Activated CD4-positive, alpha-beta T cell treated with anti-CD3 and anti-CD28 coated beads for 24 hours (primary cell): ENCODE measurements at places on chromosomes 12 and 14.
A peak's percentile ranks its signal among the peaks of the same experiment; 100 is the strongest.

DNA sequence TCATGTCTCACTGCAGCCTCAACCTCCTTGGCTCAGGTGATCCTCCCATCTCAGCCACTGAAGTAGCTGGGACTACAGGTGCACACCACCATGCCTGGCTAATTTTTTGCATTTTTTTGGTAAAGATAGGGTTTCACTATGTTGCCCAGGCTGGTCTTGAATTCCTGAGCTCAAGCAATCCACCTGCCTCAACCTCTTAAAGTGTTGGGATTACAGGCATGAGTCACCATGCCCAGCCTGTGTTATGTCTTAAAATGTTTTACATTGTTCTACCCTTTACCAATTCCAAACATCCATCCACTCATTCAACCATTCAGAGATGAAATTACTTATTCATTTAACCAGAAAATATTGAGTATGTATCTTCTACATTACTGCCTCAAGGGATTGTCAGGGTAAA lies 111.6 kb upstream of the BTG1 start:
- no peak for DNase-seq

DNA sequence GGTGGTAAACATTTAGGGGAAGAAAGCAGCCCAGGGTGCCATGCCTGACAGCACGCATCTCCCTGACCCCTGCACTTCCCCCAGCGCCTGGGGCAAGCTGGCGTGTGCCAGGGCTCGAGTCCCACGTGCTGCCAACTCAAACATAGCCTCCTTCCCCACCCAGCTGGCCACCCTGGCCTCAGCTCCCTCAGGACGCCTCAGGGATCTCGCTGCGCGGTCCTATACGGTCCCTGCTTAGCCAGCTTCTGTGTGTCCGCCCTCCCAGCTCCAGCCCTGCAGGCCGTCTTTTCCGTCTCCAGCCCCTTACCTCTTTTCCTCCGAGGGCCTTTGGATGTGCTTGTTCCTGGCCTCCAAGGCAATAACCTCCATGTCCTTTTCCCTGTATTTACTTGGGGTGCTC lies 71.0 kb downstream of the TESC start:
- no peak for DNase-seq

GRCh38 chr14:69298131-69299071 lies 38.4 kb downstream of the GALNT16 start:
- DNase-seq = no peak

- no peak for DNase-seq
These were observed 270.3 kb upstream of the DAAM1 start for GRCh38 chr14:58918066-58918738.

DNA sequence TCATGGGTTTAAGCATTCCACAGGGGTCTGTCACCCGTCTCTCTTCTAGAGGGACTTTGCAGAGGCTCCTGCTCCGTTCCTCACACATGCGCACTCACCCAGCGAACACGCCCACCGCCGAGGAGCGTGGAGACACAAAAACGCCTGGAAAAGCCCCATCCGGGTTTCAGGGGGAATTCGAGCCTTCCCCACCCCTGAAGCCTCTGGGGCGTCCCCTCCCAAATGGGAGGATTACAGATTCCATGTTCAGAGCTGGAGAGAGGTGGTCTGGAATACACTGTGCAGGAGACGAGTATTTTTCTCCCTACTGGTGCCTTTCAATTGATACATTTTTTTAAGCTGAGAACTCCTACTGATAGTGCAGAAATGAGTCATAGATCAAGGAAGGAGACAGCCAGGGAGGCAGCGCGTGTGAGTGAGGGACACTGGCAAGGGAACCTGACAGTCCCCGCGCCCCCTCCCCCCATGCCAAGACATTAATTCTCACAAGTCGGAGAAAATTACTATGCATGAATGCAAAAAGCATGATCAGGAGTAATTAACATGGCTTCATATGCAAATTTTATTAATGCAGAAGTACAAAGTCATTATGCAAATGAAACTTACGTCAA lies 36.9 kb downstream of the BCL11B start:
- DNase-seq = peak; percentile 77

DNA sequence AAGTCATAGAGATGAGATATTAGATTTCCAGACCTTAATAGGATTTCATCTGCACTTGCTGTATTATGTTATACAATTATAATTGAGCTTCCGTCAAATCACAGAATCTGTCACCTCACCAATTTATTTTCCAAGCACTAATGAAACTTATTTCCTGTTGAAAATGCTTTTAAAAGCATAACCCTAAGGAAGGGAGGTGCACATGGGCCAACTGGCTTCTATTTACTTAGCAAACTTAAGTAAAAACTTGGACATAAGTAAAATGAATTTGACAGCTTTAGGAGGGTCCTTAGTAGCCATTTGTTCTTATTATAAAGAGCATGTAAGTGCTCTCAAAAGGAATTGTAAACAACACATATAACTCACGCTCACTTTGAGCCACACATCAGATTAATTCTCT lies 462.2 kb upstream of the TMPO start:
- no peak for DNase-seq

DNA sequence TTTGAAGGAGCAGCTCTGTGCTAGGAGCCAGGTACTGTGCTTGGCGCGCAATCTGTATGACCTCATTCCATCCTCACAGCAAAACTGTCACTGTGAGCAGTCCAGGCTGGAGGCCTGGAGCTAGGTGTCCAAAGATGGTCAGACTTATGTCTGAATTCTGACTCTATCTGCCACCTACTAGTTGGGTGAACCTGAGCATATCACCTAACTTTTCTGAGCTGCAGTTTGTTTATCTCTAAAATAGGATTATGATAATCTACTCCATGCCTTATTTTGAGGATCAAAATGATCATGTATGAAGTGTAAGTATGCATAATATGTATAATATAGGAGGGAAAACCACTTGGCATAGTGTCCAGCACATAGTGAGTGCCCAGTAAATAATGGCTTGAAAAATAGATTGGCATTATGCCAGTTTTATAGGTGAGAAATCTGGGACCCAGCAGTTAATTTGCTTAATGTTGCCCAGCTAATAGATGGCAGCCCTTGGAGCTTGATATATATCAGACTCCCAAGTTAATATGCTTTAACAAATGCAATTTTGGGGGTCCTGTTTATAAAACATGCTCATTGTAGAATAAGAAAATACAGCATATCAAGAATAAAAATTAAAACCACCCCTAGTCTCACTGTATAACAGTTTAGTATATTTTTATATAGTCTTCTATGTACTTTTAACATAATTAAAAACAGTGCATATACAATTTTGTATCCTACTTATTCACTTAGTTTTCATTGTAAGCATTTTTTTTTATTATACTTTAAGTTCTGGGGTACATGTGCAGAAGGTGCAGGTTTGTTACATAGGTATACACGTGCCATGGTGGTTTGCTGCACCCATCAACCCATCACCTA lies 4.5 kb upstream of the JPH4 start:
- no peak for DNase-seq

DNA sequence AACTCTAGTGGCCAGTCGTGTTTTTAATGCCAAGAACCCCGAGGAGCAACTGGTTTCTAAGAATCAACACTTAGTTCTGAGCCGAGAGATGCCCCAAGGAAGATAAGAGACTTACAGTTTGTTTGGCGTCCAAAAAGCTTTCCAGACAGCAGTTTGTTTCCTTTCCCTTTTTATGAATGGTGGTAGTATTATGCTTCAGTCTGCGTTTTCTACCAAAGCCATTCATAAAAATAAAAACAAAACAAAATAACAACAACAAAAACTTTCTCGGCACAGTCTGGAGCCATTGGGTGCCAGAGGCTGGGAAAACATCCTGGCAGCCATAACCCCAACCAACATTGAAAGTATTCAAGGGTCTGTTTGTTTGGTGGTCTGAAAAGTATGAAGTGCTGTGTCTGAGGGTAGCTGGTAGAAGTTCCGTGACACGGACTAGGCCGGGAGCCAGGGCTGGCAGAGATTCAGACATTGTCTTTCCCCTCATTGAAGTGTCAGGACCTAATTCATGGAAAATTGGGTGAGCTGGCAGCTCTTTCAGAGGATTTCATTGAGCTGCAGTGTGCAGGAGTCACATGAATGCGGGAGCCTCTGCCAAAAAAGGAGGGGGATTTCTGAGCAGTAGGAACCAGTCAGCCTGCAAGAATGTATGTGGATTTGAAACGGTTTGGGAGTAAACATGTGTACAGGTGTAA lies 124.2 kb downstream of the HMGA2 start:
- no peak for DNase-seq

- peak; percentile 28 for DNase-seq
These were observed 77.7 kb downstream of the ETV6 start for GRCh38 chr12:11727133-11727664.

- DNase-seq = peak; percentile 81
These were observed 5.0 kb downstream of the OR10AD1 start for GRCh38 chr12:48197971-48198671.

GRCh38 chr12:71397433-71397954 lies 42.1 kb upstream of the LGR5 start:
- no peak for DNase-seq

GRCh38 chr14:74085047-74085637 lies 386 bp downstream of the LIN52 start:
- DNase-seq = peak; percentile 10

DNA sequence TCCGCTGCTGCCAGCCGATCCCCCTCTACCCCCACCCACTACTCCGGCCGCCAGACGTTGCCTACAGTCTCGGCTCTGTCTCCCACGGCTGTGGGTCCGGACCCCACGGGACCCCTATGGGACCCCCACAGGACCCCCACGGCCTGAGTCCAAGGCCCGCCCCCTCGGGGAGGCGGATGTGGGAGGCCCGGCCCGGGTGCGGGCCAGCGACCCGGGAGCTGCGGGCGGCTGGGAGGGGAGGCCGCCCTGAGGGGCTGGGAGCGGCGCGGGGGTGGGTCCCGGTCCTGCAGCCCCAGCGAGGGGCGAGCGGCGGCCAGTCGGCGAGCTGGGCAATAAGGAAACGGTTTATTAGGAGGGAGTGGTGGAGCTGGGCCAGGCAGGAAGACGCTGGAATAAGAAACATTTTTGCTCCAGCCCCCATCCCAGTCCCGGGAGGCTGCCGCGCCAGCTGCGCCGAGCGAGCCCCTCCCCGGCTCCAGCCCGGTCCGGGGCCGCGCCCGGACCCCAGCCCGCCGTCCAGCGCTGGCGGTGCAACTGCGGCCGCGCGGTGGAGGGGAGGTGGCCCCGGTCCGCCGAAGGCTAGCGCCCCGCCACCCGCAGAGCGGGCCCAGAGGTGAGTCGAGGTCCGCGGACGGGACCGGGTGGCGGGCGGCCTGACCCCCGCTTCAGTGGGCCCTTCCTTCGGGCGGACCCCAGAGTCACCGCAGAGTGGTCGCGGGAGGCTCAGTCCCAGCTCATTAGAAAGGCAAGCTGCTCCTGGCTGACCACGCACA lies at the start of gene ACVRL1:
TSS of gene ACVRL1 (plus strand) at position 422 of the 773 bp plus-strand sequence. CDS start 4,971 bp downstream, outside the sequence.
- DNase-seq = no peak

- DNase-seq = no peak
These were observed 577.5 kb downstream of the RPL10L start for GRCh38 chr14:46074061-46074460.

GRCh38 chr12:23528316-23528715 lies 421.2 kb downstream of the SOX5 start:
- DNase-seq = no peak

DNA sequence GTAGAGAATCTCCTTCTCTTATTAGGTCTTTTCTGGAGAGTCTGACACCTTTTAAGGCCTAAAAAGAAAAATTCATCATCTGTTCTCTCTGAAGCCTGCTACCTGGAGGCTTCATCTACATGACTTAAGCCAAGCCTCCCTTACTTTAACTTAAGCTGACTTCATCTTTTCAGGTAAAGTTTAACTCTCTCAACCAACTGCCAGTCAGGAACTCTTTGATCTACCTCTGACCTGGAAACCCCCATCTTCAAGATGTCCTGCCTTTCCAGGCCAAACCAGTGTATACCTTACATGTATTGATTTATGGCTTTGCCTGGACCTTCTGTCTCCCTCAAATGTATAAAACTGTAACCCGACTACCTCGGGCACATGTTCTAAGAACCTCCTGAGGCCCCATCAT lies 17.5 kb downstream of the GSTZ1 start:
- DNase-seq = no peak

- DNase-seq = no peak
These were observed 29.3 kb upstream of the FZD10 start for GRCh38 chr12:130132831-130133511.

DNA sequence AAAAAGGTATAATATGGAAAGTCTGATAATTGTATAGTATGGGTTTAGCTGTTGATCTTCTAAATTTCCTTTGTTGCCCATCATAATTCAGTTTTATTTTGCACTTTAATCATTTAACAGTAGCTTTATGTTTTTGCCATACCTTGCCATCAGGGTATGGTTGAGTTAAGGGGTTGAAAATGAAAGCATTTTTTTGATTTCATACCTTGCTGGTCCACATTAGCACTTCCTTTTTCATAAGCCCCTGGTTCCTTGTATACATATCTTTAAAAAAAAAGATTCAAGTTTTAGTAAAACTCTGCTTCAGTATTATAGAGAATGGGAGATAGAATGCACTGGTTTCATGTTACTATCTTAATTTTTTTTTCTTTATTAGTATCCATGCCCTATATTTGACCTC lies 71.1 kb downstream of the MIPOL1 start:
- no peak for DNase-seq

GRCh38 chr14:59707778-59708561 lies 131.4 kb upstream of the CCDC175 start:
- DNase-seq = no peak

GRCh38 chr12:128801879-128802391 lies 21.8 kb downstream of the SLC15A4 start:
- no peak for DNase-seq

DNA sequence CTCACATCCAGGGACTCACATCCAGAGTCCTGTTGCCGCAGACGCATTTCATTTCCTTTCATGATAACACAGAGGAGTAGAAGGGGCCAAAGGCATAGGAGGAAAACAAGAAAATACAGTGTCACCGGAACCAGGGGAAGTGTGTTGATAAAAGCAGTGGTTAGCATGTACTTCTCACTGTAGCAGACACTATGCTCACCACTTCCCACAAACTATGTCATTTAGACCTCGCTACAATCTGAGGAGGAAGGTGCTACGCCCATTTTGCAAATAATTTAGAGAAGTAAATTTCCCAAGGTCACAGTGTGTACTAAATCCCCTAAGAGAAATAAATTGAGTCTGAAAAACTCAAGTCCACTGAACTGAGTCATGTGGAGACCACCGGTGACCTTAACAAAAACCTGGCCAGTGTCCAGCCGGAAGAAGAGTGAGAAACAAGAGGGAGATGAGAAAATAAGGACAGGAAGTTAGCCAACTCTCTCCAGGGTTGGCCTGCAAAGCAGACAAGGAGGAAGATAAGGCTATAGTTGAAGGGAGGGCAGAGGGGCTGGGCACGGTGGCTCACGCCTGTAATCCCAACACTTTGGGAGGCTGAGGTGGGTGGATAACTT lies 25.8 kb upstream of the TMCC3 start:
- no peak for DNase-seq

- DNase-seq = no peak
These were observed 25.2 kb downstream of the LTBP2 start for GRCh38 chr14:74586681-74587362.

DNA sequence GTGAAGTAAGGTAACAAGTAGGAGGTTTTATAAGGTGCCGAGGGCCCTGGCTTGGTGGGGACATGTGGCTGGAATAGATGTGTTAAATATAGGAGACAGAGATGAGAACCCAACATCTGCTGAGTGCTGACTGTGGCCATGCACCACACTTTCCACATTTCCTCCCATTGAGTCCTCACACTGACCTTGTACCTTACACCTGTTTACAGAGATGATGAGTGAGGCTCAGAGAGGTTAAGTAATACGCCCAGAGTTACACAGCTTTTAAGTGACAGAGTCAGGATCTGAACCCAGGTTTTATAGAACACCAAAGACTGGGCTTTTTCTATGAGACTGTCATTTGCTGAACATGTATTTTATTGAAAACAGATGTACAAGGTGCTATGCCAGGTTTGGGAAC lies 70.8 kb upstream of the LTA4H start:
- DNase-seq = no peak
